Anterior cingulate cortex (tissue), 58 donors: ENCODE measurements at places on chromosomes 4 and X.

- no peak for DNase-seq
Observed at GRCh38 chr4:38905652-38906385, 38.2 kb downstream of the FAM114A1 start.

DNA sequence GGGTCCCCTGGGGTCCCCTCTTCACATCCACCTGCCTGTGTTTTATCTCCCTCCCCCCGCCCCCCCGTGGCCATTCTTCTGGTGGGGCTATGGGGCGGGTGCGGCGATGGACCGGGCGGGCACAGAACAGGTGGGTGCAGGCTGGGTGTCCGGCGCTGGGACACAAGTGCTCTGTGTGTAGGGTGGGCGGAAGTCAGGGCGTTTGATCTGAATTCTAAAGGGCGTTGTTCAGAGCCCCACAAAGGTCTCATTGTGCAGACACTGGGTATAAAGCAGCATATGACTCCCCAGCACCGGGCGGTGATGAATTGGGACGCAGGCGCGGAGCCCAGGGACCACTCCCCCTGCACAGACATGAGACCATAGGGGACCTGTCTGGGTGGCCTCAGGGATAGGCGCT lies at the start of gene GJB1:
GJB1 (plus strand) TSS at position 296 of the 400 bp plus-strand sequence. CDS start 484 bp downstream, outside the sequence.
- DNase-seq: peak; percentile 17

- no peak for DNase-seq
Observed at GRCh38 chrX:27039332-27039731, 423.8 kb downstream of the PPP4R3C start.

- DNase-seq: no peak
Observed at GRCh38 chr4:86108137-86108536, 251.7 kb downstream of the MAPK10 start.

- DNase-seq: no peak
Observed at GRCh38 chrX:19869193-19869592, 18.2 kb downstream of the SH3KBP1 start.

- no peak for DNase-seq
Observed at GRCh38 chr4:67291644-67292043, 253.7 kb downstream of the CENPC start.

DNA sequence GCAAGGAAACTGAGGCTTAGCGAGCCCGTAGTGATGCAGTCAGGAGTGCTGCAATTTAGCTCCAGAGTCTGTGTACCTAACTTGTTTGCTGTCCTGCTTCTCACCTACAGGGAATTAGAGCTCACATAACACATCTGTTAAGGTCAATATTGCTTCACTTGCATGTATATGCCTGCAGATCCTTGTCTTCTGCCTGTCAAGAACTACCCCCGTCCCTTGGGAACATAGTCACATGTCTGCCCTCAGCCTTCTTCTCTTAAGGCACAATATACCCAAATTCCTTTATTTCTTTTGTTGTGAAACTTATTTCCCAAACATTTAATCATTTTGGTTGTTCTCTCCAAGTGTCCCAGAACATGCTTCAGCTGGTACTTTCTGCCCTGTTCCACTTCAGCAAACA lies 103.3 kb upstream of the LEF1 start:
- DNase-seq: no peak

DNA sequence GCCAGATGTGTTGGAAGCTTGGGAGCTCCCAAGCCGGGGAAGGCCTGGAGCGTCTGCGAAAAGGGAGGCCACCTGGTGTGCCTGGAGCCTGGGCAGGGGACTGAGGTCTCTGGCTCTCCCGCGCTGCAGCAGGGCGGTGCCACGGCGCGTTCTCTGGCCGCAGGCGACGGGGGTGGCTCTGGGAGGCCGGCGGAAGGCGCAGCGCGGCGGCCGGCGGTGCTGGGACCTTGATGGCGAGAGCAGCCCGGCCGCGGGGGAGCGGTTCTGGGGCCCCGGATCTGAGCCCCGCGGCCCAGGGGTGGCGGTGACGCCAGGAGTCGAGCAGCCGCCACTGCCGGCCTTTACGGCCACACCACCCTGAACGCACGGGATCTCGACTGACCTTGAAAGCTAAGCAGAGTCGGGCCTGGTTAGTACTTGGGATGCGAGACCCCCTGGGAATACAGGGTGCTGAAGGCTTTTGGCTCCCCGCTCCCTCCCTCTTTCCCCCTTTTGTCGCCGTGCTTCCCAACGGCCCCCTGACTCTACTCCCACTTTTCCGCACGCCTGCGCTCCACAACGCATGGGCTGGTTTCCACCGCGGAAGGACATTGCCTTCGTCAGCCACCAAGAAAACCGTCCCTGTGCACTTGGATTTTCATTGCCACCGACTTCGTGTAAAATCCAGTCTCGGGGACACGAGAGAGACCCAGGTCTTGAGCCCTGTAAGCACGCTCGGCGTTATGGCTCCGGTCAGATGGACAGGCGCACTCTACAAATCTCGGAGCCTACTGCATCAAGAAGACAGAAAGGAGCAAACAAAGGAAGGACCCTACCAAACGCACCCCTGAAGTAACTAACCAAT lies 9.5 kb downstream of the FRG2 start:
- DNase-seq: no peak

DNA sequence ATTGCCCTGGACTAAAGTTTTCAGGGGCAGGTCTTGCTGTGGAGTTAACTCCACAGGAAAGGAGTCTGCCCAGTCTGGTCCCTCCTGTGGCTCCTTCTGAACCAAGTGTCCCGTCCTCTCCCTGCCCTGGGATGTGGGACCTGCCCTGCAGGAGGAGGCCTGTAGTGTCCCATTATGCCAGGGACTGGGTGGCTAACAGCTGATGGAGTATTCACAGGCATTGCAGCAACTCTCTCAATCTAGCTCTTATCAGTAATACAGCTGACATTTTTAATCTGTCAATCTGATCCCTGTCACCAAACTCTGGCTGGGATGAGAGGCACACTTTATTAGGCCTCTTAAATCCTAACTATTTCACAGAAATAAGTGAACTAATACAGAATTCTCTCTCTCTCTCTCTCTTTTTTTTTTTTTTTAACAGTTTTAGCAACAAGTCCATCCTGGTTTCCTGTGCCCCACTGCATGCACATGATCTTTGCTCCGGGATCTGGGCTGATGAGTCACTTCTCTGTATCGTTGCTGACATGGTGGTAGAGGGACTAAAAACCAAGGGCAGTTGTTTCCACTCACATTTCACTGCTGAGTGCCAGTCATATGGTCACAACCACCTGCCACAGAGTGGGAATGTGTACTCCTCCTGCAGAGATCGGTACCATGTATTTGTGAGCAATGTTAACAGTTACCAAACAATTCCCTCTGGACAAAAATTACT lies 39.1 kb downstream of the HAND2 start:
- DNase-seq: no peak

- DNase-seq: no peak
Observed at GRCh38 chr4:95539106-95539505, 9.7 kb downstream of the UNC5C start.

GRCh38 chr4:74067586-74067985 lies 29.1 kb upstream of the CXCL3 start:
- DNase-seq: no peak

- DNase-seq: peak; percentile 12
Observed at GRCh38 chr4:85747882-85748491, 273.0 kb downstream of the ARHGAP24 start.

- no peak for DNase-seq
Observed at GRCh38 chr4:152590179-152591031, 54.5 kb upstream of the FBXW7 start.

- DNase-seq: no peak
Observed at GRCh38 chr4:48967101-48967500, 19.0 kb upstream of the CWH43 start.

- DNase-seq: peak; percentile 99
Observed at GRCh38 chr4:133148690-133149363, at the start of gene PCDH10. Gene PCDH10 (plus strand): TSS chr4:133149294. CDS start chr4:133150141, 847 bp downstream.

DNA sequence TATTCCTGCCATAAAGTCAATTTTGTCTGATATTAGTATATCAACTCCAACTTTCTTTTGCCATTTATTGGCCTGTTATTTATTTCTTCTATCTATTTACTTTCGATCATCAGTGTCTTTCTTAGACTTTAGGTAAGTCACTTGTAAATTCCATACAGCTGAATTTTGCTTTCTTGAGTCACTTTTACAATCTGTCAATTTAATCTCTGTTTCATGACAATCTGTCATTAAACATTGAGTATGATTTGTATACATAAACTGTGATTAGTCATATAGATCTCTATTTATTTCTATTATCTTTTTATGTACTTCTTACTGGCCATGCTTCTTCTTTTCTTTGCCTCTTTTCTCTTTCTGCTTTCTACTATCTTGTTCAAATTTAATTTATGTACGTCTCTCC lies 160.1 kb downstream of the TMA16 start:
- no peak for DNase-seq

DNA sequence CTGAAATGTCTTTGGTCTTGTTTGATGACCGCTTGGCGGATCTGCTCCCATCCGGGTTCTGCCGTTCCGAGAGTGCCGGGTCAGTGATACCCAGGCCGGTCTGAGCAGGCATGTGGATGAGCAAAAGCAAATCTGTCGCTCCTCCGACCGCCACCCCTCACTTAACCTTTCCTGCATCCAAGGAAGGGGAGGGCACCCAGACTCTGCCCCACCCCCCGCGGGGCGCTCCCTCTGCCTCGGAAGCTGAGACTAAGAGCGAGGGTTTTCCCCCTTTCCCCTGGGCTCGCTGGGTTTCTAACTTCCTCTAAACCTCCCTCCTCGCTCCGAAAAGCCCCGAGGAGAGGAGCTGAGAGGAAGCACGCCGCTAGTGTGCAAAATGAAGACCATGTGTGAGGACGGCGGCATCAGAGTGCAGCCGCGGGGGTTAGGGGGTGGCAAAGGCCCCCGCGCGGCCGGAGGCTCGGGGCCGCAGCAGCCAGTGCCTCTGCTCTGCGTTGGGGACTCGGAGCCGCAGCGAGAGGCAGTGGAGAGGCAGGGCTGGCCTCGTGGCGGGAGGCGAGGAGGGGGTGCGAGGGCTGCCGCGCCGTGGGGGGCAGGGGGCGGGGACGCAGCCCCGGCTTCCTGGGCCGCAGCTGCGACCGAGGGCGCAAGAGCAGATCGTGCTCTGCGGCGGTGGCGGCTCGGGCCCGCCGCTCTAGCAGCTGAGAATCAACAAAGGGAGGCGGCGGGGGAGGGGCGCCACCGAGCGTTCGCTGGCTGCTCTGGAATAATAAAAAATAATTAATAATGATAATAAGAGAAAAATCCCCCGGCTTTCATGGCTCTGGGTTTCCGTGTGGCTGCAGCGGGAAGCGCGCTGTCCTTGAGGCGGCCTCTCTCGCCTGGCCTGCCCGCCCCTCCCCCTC lies 55.8 kb upstream of the BCOR start:
- DNase-seq: peak; percentile 33

DNA sequence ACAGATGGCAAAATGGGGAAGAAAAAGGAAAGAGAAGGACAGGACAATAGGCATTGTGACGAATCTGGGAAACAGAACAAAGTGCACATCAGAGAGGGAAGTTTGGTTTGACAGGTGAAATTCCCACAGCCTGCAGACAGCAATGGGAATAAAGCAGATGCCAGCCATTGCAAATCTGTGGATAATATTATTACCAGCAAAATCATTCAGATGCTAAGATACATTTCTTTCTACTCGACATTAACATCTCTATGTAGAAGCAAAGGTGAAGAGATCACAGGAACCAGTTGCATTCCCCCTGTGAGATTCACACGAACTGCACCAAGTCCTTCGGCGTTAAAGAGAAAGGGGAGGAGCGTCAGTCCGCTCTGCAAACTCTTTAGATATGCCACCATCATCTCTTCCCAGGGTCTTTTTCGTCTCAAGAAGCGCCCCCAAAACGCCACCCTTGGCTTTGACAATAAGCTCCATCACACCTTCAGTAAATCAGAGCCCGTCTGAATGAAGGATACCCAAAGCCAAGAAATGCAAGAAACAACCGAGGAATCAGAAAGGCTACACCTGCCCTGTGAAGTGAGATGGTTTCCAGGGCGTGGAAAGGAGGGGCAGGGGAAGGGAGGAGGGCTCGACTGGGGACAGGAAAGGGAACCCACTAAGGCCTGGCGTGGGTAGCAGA lies 1.9 kb downstream of the NEUROG2 start:
- no peak for DNase-seq

GRCh38 chr4:173417833-173418232 lies 18.9 kb upstream of the SCRG1 start:
- DNase-seq: no peak

GRCh38 chrX:139020801-139021200 lies 309.3 kb upstream of the FGF13 start:
- no peak for DNase-seq

DNA sequence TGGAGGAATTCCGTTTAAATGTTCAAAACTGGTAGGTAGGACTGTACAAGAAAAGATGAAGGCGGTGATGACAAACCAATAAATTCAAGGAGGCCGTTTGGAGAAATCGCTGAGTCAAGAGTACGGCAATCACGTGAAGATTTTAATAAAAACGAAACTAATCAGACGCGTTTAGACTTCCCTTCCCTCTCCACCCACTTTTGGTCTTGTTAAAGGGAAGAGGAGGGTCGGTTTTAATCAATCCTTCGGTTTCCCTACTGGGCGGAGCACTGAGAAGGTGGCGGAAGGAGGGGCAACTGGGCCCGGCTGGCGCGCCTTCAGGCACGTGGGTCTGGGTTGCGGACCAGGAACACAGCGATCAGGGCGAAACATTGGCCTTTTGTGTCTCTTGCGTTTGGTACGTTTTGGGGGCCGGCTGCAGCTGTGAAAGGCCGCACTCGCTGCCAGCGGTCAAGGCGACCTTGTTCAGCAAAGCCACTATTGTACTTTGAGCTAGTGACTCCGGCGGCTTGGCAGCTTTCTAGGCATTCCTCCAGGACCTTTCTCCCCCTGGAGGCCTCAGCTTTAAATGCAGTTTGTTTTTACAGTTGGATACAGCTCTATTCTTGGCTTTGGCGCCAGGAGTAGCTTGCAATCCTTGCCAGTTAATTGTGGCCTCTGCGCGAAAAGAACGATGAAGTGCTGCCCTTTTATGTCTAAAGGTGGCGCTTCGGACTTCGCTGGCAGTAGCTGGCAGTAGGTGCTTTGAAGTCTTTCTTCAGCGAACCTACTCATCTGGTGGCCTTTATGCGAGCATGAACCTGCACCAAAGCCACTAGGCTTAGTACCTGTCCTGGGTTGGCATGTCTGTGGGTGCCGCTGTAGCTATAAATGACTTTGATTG lies 16.8 kb upstream of the LAMP2 start:
- peak; percentile 73 for DNase-seq

- DNase-seq: no peak
Observed at GRCh38 chr4:42442601-42443000, 45.3 kb downstream of the SHISA3 start.

- no peak for DNase-seq
Observed at GRCh38 chr4:148145475-148145874, 296.7 kb downstream of the NR3C2 start.

- DNase-seq: peak; percentile 6
Observed at GRCh38 chrX:40521868-40522450, 58.8 kb upstream of the ATP6AP2 start.

- DNase-seq: no peak
Observed at GRCh38 chr4:1927675-1928074, 56.5 kb downstream of the NSD2 start.

- DNase-seq: no peak
Observed at GRCh38 chrX:139734996-139735395, 27.0 kb upstream of the MCF2 start.

DNA sequence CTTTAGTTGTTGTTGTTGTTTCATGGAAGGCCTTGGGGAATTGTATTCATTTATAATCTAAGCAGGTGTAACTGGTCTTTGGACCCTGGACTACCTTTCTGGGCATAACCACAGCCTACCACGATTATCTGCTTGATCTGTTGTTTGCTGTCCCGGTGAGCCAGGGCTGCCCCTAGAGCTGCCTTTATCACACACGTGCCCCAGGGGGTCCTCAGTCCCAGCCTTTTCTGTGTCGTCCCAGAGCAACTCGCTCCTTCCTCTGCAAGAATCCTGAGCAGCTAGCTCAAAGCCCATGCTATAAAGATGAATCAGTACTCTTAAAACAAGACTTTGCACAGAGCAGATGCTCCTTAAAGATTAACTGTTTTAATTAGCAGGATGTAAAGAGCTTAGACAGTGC lies 273.2 kb downstream of the EVC2 start:
- no peak for DNase-seq
